ENCODE measurements at places on chromosomes 3 and 15. TPM values are rescaled to one million over a fixed set of nuclear protein-coding genes. Genes with fewer than 3 reads are reported as not detected.
A peak's percentile ranks its signal among the peaks of the same experiment; 100 is the strongest.

PLA2G4B gene
- polyA plus RNA-seq = 2.7 TPM

- peak; percentile 4 for DNase-seq
Measured at GRCh38 chr3:125512135-125512920, 7.7 kb downstream of the SNX4 start.

DNA sequence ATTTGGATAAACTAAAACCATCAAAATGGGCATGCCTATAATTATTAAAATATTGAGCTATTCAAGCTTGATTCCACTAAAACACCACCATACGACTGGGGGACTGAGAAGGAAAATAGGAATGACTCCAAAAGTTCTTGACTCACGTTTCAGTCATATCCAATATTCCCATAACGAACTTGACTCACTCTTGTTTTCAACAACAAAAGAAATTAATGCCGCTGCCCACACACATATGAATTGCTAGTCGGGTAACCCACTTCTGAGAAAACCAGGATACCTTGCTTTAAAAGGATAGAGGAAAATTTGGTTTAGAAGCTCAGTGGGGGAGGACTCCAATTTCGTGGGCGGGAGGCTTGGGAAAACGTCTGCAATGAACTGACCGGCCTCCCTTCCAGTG lies 5.2 kb downstream of the HTR3C start:
- no peak for DNase-seq

DNA sequence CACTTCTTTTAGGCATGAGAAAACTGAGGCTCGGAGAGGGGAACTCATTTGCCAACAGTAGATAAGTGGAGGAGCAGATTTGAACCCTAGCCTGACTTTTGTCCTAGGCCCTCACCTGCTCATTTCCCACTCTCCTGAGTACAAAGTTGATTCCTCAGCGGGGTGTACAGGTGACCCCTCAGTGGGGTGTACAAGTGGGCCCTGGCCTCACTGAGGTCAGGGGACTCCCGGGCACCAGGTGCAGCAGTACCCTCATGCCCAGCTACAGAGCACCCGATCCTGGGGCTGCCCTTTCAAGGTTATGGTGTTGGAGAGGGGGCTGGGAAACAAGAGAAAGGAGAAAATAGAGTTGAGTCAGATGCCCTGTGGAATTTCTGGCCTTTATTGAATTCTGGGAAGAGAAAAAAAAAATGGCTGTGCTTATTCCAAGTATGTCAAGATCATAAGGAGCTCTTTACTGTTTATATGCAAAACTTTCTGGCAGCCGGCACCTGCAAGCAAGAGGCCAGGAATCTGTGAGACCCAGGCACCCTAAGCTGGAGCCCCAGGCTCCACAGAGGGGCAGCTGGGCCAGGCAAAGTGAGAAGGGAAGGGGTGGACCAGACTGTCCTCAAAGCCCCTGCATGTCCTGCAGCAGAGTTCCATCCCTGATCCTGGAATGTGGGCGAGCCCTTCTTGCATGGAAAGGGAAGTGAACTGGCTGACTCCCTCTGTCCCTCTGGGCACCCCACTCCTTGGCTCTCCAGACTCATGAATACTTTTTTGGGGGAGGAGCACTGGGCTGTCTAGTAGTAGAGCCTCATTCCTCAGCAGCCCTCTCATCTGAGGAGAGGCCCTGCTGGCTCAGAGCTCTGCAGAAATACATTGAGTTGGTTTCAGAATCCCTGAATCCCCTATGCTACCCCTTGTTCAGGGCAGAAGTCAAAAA lies 43.1 kb downstream of the AMOTL2 start:
- DNase-seq = no peak

GP5 gene
- polyA plus RNA-seq = not detected

GRCh38 chr15:35622641-35623340 lies 76.8 kb upstream of the DPH6 start:
- DNase-seq = no peak

DNA sequence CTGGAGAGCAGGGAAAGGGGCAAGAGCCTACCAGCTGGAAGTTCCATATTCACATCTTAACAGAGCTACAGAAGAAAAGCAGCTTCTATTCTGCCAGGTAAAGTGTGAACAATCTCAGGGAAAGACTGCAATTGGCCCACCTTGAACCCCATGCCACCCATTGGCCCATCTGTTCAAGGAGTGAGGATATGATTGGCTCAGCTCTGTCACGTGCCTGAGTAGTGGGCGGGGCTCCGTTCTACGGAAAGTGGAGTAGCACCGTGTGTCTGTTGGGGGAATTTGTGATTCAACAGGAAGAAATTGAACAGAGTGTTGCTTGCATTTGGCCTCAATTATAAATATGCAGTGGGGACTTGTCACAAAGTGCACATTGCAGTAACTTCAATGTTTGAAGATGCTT lies 81.8 kb downstream of the MINAR1 start:
- DNase-seq = no peak

- no peak for DNase-seq
Measured at GRCh38 chr15:77013776-77014131, 18.8 kb downstream of the PSTPIP1 start.

DNA sequence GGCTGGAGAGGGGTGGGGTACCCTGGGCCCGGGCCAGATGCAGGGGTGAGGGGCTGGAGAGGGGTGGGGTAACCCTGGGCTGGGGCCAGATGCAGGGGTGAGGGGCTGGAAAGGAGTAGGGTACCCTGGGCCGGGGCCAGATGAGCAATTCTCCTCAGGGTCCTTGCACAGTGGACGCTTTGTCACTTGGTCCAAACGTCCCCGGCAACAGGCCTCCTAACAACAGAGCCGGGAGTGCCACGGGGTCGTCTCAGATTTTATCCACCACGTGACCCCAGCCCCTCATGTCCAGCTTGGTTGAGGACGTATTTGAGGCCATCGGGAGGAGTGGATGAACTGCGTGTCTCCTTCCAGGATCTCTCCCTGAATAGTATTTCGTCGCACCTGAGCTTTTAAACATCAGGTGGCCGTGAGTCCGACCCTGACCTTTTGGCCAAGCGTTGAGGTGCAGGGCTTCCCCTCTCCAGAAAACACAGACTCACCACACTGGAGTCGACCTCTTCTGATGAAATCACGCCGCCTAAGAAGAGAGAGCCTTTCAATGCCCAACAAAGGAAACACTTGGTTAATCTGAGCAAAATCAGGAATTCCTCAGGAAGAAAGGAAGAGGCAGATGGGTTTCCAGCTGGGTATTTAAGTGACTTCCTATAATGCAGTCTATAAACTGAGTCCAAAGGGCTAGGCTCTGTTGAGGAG lies 12.8 kb upstream of the LRRC15 start:
- no peak for DNase-seq

- DNase-seq = no peak
Measured at GRCh38 chr15:68047826-68048225, 6.3 kb upstream of the PIAS1 start.

GRCh38 chr3:56796202-56796601 lies 5.5 kb downstream of the ARHGEF3 start:
- no peak for DNase-seq

- no peak for DNase-seq
Measured at GRCh38 chr3:157059661-157060060, 100.3 kb downstream of the CCNL1 start.

- no peak for DNase-seq
Measured at GRCh38 chr3:53190659-53191058, 29.6 kb downstream of the PRKCD start.

HYAL1 gene
- polyA plus RNA-seq = 0.62 TPM

CCDC71 gene
- 9.6 TPM for polyA plus RNA-seq

CLDN16 gene
- polyA plus RNA-seq = 0.21 TPM

DNA sequence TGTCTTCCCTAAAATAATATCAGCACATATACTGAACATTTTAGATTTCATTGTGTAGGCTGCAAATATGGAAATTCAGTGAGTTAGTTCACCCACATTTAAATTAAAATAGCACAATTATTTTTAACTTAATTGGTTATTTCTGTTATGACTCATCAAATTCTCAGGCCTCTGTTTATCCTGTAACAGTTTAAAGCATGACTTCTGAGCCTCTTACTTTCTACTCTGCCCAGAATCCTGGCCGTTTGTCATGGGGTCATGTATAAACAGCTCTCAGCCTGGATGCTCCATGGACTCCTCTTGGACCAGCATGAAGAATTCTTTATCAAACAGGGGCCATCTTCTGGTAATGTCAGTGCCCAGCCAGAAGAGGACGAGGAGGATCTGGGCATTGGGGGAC lies 12.2 kb downstream of the TUBGCP4 start:
- no peak for DNase-seq

C3orf22 gene
- polyA plus RNA-seq = not detected

GRCh38 chr3:57939775-57940174 lies 68.4 kb upstream of the FLNB start:
- DNase-seq = no peak

SEMA3F gene
- polyA plus RNA-seq = 10.1 TPM

DNA sequence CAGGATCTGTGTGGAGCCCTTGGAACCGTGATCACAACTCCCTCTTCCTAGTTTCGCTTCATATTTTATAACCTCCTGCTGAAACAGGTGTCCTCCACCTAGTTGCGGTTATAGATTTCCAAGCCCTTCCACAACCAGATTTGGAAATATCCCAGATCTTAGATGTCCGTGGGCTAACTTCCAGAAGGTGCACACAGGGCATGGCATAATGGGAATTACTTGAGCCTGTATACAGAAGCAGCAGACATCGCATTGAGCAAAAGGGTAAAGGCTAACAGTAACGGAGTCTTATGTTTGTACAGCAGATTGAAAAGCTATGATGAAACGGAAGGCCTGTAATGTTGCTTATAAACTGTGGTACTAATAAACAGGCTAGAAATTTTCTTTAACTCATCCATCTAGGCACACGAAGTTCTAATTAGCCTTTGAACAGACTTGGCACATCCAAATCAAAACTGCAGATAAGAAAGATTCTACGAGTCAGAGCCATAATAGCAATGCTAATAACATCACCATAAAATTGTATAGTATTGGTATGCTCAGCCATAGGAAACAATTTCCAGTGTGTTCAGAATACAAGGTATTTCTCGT lies 1.2 kb upstream of the USF3 start:
- no peak for DNase-seq

DNA sequence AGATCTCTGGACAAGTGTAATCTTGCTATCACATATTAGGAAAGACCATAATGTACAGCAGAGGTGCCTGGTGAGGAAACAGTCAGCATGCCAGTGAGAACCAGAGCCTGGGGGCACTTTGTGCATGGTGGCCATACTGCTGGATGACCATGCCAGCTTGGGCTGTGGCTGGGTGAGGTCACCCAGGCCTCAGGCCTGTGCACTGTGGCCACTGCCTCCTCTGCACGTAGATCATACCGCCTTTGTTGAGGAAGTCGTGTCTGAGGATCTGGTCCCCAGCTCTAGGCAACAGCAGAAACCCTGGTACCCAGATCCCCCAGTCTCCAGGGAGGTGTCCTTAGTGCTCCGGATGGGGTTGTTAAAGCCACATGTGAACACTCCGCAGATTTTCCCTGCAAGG lies 38.9 kb downstream of the ZNF710 start:
- no peak for DNase-seq

CCK gene
- 0.51 TPM for polyA plus RNA-seq

GRCh38 chr3:45583021-45583851 lies 11.3 kb upstream of the LIMD1 start:
- no peak for DNase-seq

MINAR1 gene
- 0.87 TPM for polyA plus RNA-seq

GRCh38 chr15:37537802-37538201 lies 396.6 kb upstream of the TMCO5A start:
- DNase-seq = no peak

- DNase-seq = peak; percentile 75
Measured at GRCh38 chr15:28021281-28022039, 77.7 kb downstream of the OCA2 start.

- DNase-seq = no peak
Measured at GRCh38 chr15:89374086-89374981, 39.7 kb upstream of the POLG start.

DNA sequence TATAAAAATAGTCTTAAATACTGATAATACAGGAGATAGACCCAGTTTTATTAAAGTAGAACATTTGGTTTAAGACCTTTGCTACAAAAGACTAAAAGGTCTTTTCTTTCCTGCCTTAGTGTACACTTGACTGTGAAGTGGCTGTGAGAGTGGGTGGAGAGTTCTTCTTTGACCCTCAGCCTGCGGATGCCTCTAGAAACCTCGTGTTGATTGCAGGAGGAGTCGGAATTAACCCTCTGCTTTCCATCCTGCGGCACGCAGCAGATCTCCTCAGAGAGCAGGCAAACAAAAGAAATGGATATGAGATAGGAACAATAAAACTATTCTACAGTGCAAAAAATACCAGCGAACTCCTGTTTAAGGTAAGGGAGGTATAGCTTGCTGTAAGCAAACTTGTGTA lies 36.5 kb downstream of the OXNAD1 start:
- DNase-seq = no peak

DNA sequence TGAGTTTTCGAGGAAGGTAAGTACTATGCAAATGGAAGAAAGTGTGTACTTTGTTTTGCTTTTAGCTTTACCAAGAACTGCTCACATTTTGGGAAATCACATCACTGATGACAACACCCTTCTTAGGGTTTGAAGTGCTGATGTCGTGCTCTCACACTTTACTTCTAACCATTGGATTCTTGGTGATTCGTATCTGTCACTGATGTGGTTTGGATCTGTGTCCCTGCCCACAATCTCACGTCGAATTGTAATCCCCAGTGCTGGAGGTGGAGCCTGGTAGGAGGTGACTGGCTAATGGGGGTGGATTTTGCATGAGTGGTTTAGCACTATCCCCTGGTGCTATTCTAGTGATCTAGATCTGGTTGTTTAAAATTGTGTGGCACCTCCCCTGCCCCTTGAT lies 75.4 kb upstream of the RGMA start:
- DNase-seq = no peak

DNA sequence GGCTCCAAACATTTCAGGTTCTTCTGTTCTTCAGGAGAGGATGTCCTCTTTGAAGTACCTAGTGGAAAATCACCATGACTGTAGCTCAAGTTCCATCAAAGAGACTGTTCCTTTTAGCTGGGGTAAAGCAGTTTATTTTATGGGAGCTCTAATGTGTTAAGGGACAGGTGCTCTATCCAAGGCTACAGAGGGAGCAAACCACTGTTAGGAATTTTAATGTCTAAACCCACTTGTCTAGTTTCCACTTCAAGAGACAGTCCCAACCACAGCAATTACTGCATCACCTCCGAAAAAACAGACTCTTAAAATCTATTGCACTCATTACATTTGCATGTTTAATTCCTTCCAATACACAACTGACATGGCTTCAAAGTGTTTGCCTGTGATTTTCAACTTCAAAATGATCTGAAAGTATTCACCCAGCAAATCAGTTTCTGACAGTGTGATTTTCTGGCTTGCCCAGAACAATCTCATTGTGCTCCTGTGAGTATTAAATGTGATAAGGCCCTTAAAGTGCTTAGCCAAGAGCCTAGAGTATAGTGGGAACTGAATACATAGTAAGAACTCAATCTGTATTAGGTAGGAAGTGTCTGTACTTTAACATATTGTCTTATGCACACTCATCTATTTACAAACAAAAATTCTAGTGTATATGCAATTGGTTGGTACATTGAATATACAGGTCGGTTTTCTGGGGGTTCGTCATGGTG lies 266.5 kb upstream of the CCDC54 start:
- no peak for DNase-seq

GRCh38 chr3:30273304-30274072 lies 332.9 kb upstream of the TGFBR2 start:
- DNase-seq = no peak

DNA sequence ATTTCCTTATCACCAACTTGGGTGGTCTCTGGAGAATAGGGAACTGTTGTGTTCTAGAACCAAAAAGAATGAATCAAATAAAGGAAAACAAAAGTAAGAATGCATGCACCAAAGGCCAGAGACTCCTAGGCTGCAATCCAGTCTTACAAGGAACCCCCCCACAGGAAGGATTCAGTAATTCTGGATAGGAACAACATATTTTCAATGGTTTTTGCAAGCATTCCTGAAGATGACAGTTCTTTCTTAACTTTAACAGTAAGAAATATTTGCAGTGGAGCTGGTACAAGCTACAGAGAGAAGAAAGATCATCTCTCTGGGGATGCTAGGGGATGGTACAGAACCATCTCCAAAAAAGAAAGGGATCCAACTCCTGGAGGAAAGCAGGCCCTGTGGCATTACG lies 116.2 kb upstream of the CHRM5 start:
- DNase-seq = no peak
